CD4-positive, alpha-beta T cell treated with Interleukin-6 at 100 ng/mL for 8 hours (primary cell): ENCODE measurements at places on chromosomes 2 and 18.
A peak's percentile ranks its signal among the peaks of the same experiment; 100 is the strongest.

DNA sequence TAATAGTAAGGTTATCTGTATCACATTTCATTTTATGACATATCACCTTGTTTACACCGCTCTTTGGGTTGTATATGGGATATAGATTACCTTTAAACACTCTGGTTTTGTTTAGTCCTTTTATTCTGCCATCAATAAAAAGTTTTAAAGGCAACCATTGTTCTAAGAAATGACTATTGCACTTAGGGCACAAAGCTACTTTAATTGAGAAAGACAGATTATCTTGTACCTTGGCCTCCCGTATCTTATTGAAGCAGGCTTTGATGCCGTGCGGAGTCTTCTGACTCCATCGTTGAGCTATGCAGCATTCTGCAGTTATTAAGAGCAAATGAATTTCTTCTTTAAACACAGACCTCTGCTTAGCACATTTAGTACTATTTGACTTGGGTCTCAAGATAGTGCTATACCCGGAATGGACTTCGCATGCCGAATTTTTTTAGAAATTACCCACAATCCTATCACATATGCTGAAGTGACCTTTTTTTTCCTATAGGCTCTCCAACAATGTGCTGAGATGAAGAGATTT lies 16.7 kb downstream of the PKDCC start:
- no peak for DNase-seq

- peak; percentile 65 for DNase-seq
These were observed 315.5 kb upstream of the MYT1L start for GRCh38 chr2:2646433-2647051.

DNA sequence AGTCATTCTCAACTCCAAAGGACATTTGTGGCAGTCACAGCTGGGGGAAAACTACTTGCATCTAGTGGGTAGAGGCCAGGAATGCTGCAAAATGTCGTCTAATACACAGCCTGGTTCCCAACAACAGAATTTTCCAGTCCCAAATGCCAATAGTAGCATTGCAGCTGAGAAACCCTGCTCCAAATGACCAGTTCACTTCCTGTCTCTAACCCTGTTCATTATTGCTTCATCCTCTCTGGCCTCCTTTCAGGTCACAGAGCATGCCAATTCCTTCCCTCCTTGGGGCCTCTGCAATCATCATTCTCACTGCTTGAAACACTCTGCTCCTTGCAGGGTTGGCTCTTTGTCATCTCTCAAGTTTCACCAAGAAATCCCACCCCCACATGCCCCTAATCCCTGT lies 139.1 kb downstream of the IRS1 start:
- no peak for DNase-seq

GRCh38 chr18:40235836-40236235 lies 1719.2 kb upstream of the PIK3C3 start:
- no peak for DNase-seq

DNA sequence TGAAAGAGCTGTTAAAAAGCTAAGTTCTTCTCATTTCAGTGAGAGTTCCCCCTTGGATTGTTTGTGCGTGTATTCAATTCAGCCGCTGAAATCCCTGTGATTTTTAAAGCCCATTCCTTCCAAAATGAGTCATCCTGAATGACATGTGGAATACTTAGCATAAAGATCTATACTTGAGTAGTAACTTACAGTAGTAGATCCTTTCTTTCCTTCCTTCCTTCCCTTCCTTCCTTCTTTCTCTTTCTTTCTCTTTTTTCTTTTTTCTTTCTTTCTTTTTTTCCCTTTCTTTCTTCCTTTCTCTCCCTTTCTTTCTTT lies 18.2 kb upstream of the SOX11 start:
- no peak for DNase-seq

DNA sequence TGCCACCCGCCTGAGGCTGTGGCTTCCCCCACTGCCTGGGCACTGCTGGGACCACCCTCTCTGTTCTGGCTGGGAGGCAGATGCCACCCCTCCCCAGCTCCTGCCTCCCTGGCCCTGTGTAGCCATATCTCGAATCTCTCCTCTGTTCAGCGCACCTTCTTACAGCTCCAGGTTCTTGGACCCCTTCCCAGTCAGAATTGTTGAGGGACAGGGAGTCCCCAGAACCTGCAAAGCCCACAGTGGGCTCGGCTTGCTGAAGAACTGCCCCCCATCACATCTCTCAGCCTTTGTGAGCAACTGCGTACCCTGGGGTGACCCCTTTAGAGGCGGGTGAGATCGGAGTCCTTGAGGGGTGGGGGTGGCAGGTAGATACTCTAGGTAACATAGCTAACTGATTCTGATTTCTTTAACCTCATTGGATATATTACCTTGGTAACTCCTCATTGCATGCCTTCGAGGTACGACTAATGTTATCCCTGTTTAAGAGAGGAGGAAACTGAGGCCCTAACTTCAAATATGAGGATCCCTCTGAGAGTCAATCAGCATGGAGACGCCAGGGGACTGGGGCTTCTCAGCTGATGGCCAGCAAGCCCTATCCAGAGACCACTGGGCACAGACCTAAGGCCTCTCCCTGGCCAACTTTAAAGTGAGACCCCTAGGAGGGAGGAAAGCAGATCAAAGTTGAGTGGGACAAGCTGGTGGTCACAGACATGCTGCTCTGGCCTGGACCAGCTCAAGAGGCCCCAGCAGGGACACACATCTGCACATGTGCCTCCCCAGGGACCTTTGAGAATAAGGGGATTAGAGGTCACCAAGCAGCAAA lies 101.3 kb downstream of the CAPN13 start:
- no peak for DNase-seq

GRCh38 chr2:240930631-240931318 lies 24.6 kb downstream of the CROCC2 start:
- DNase-seq, result no peak

GRCh38 chr2:37654932-37655841 lies 16.3 kb downstream of the CDC42EP3 start:
- DNase-seq, result no peak

DNA sequence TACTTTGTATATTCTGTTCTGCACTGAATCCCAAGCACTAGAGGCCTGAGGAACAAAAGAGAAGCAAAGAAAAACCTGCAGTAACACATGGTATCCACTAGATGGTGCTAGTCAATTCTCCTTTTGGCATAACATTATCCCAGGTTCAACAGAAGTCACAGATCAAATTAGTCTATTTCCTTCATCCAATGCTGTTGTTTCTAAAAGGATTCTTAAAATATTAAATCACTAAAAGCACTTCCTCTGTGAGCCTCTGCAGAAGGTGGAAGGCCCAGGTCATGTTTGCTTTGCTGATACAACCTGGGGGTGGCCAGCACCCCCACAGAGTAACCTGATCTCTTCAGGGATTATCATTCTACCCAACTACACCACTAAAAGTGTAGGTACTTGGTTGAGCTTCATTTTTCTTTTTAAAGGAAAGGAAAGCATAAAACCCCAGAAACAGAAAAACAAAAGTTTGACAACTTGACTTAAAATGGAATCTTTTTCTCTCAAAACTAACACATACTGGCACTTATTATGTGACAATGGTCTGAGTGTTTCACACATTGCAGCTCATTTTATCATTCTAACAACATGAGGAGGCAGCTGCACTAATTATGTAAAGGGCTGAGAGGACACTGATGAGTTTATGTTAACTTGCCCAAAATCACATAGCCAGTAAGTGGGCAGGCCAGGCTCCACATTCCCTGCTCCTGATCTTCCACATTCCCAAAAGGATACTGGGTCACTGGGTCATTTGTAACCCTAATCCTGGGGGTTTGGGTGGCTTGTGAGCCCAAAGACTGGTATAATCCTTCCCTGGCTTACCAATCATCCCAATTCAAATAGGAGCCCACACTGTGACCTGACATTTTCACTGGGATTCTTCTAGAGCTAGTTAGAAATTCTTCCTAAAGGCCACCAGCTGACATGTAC lies 66.8 kb upstream of the DNER start:
- peak; percentile 26 for DNase-seq
